ENCODE measurements at places on chromosomes 12 and 14. TPM values are rescaled to one million over a fixed set of nuclear protein-coding genes. Genes with fewer than 3 reads are reported as not detected.

The GXYLT1 gene
- total RNA-seq, result 7.2 TPM

- H3K27me3 ChIP-seq, result no peaks in the 10 kb centered on the region
- no peak overlapping the region for H3K27ac ChIP-seq
- no peaks in the 10 kb centered on the region for H3K4me1 ChIP-seq
- H3K36me3 ChIP-seq, result no peaks in the 10 kb centered on the region
Measured at GRCh38 chr14:66117600-66117999, 368.6 kb upstream of the CCDC196 start.

DNA sequence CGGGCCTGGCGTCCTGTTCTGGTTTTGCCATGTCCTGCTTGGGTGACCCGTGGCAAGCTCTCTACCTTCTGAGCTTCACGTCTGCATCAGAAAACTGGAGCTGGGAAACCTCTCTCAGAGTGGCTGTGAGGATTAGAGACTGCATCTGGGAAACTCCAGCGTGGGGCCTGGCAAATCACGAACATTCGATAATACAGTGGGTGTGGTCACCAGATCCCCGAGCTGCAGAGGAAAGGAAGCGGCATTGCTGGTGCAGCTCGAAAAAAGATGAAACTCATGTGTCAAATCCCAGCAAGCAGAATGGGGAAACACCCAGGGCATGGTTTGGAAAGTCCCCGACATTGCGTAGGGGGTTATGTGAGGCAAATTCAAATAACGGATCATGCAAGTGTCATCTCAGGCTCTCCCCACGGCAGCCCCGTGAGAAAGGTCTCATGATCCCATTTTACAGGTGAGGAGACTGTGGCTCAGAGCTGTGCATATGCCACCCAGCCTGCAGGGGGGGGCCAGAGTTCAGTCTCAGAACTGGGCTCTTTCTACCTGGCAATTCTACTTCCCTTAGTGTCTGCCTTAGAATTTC lies 98.1 kb upstream of the VRK1 start:
- no peak overlapping the region for H3K4me3 ChIP-seq
- H3K36me3 ChIP-seq, result no peaks in the 10 kb centered on the region
- H3K27ac ChIP-seq, result no peak overlapping the region

The SLC2A3 gene
- 830 TPM for total RNA-seq

DNA sequence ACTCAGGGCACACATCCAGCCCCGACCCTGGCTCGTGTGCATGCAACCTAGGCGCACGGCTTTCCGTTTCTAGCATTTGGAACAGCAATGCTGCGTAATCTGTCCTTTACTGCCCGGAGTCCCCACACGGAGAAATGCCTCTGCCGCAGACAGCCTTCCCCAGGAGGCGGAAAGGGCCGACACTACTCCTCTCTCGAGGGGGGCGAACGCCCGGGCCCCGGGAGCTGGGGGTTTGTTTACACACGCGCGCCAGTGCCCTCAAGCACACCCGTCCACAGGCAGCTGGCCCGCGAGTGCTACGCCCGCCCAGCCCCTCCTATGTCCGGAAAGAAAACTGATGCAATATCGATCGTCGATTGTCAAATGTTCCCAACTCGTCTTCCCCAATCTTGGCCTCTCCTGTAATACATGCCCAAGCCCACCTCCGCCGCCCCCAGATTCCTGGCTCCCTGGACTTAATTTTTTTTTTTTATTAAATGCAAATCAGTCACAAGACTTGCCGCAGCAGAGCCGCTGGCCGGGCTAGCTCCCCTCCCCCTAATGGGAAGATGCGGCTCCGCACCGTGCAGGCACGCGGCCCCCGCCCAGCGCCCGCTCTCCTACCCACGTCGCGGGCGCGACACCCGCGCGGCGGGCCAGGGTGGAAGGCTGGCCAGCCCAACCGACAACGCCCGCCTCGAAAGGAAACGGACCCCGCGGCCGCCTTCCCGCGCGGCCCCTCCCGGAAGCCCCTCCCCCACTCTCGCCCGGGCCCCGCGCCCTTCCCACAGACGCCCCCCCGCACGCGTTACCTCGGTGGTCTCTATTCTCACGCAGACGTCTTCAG lies 642 bp downstream of the SLC38A2 start:
- no peaks in the 10 kb centered on the region for H3K27me3 ChIP-seq
- peaks cover 43% of the 10 kb centered on the region for H3K4me1 ChIP-seq
- H3K36me3 ChIP-seq, result peaks cover 45% of the 10 kb centered on the region

- no peak for DNase-seq
- no peaks in the 10 kb centered on the region for H3K4me1 ChIP-seq
- no peaks in the 10 kb centered on the region for H3K27me3 ChIP-seq
- no peaks in the 10 kb centered on the region for H3K36me3 ChIP-seq
Measured at GRCh38 chr12:14263742-14264141, 101.7 kb upstream of the ATF7IP start.

- no peak overlapping the region for H3K27ac ChIP-seq
- no peaks in the 10 kb centered on the region for H3K4me1 ChIP-seq
- H3K4me3 ChIP-seq, result no peak overlapping the region
- no peaks in the 10 kb centered on the region for H3K36me3 ChIP-seq
- H3K27me3 ChIP-seq, result peaks cover 4% of the 10 kb centered on the region
- no peak for DNase-seq
Measured at GRCh38 chr12:2582631-2583030, 212.1 kb upstream of the FKBP4 start.

- no peaks in the 10 kb centered on the region for H3K4me1 ChIP-seq
- DNase-seq, result no peak
- no peak overlapping the region for H3K27ac ChIP-seq
- no peak overlapping the region for H3K4me3 ChIP-seq
Measured at GRCh38 chr12:3326156-3326849, 164.7 kb upstream of the PRMT8 start.

GRCh38 chr12:112961074-112961473 lies 17.2 kb upstream of the OAS2 start:
- no peak for DNase-seq
- H3K4me1 ChIP-seq, result no peaks in the 10 kb centered on the region
- H3K27me3 ChIP-seq, result no peaks in the 10 kb centered on the region
- H3K27ac ChIP-seq, result no peak overlapping the region

DNA sequence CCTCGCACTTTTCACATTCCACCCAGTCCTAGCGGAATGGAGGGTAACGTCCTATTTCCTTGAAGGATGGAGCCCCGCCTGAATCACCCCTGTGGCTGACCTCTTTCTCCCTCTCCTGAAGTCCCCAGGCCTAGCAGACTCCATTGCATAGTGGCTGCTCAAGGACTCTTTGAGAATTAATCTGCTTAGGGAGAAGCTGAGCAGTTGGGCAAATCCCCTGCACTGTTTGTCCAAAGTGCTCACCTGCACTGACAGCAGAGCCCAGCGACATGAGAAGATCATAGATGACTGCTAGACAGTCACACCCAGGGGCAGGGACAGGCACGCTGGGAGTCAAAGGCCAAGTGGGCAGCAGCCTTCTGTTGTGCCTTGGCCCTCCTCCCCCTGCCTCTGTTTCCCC lies 37.7 kb upstream of the DICER1 start:
- H3K4me3 ChIP-seq, result no peak overlapping the region
- no peaks in the 10 kb centered on the region for H3K27me3 ChIP-seq
- no peak overlapping the region for H3K27ac ChIP-seq
- H3K4me1 ChIP-seq, result no peaks in the 10 kb centered on the region
- no peaks in the 10 kb centered on the region for H3K36me3 ChIP-seq

The SPPL3 gene
- 47.5 TPM for total RNA-seq

Measured in naive thymus-derived CD4-positive, alpha-beta T cell (primary cell).